CD4-positive, alpha-beta T cell treated with Interleukin-1 beta for 1 hour (primary cell): ENCODE measurements at places on chromosomes 2 and 18.

- DNase-seq = no peak
These were observed 101.3 kb downstream of the CELF4 start for GRCh38 chr18:37464257-37464656.

- DNase-seq = no peak
These were observed 43.0 kb upstream of the BCL11A start for GRCh38 chr2:60596411-60596810.

- DNase-seq = no peak
These were observed 3.4 kb upstream of the STAMBP start for GRCh38 chr2:73825408-73825807.

DNA sequence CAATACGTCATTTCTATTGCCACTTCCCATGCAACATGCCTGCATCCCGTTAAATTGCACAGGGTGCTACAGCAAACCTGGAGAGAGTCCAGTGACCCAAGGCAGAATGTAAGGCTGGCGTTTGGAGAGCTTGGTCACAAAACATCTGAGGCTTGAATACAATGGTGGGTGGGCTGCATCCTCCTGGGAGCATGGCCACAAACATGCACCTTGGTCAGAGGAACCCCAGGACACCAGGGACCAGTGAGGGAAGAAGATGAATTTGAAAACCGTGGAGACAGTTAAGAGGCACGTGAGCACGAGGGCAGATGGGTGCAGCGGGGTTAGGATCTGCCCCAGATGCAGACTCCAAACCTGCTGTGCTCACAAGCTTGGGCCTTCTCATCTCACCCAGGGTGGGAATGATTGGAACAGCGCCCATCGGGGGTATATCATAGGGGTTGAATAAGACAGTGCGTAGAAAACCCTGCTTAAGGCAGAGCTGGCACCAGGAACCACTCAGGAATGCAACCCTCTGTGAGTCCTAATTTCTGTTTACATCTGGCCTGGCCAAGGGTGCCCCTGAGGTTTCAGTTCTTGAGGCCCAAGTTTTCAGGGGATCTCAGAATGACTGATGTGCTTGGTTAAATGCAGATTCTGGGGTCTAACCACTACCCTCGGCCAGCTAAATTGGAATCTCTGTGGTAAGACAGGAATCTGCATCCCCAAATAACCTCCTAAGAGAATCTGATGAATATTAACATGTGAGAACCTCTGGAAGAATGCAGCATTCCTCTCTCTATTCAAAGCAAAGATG lies 97.2 kb downstream of the ARL4C start:
- DNase-seq = no peak

GRCh38 chr2:19228181-19228593 lies 130.2 kb downstream of the OSR1 start:
- DNase-seq = no peak

DNA sequence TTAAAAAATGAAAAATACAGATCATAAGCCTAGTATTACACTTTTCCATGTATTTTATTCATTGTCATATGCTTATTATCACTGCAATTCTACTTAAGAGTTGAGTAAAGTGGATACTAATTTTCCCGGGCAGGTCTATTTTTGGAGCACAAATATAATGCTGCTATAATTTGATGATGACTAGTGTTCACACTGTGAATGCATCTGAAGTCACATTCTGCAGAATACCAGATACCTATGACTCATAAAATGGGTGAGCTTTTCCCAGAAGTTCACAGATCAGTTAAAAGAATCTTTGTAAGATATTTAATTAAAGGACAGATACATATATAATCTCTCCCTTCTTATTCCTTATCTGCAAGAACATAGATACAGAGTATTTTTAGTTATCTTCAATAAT lies 79.8 kb upstream of the MC4R start:
- no peak for DNase-seq

GRCh38 chr2:144248350-144249034 lies 271.4 kb downstream of the ZEB2 start:
- DNase-seq = no peak

DNA sequence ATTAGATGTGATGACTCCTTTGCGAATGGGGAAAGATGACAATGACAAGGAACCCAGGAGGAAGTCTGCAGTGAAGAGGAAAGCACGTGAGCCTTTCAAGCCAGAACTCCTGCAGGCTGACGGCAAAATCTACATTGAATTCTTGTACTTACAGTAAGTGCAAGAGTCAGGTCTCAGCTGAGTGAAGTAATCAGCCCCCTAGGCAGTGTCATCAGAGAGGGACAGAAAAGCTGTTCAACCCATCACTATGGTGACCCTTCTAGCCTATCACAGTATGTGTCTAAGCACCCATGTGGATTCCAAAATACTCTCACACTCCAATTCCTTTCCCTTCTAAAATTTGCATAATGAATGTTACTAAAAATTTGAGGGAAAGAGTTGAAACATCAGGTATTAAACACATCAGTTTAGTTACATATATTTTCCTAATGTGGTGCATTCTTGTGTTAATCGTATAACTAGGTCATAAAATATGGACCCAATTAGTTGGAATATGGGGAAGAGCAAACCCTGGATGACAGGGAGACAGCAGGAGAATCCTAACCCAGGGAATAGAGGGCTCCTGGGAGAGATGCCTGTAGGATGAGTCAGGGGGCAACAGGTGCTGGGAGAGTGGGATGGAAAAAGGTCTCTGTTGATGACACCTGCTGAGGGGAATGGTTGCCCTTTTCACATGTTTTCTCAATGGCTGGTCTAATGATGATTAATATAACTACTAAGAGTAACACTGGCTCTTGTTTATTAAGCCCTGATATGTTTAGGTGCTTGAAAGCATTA lies 39.5 kb downstream of the VWC2L start:
- no peak for DNase-seq

DNA sequence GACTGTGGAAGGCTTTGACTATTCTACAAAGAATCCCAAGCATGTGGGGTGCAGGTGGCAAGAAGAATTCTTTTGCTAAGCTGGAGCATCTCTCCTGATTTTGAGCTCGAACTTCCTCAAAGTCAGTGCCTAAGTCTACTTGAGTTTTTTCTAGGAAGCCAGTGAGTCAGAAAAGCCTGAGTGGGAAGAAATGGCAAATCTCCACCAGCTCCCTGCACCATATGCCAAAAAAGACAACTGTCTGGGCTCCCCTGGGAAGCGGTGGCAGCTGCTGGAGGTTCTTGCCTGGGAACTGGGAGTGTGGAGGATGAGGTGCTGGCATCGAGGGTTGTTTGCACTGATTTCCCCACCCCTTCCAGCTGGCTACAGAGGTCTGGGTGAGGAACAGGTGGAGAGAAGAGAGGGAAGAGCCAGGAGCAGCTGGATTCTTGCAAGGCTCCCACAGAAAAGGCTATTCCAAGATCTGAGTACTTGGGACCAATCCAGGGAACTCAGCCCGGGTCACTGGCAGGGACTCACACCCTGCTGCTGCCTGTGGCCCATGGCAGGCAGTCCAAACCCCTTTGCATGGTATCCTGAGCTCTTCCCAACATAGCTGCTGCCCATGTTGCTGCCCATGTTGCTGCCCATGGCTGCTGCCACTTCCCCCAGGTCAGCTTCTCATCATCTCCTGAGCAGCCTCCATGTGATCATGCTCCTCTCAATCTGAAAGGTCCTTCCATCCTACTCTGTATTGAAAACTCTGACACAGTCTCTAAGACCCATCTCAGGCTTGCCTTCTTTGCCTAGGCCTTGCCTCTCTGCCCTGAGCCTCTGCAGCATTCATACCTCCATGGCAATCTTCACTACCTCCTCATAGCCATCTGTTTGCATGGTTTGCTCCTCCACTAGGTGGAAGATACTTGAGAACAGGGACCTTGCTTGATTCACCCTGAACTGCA lies 128.3 kb upstream of the SPATS2L start:
- no peak for DNase-seq

DNA sequence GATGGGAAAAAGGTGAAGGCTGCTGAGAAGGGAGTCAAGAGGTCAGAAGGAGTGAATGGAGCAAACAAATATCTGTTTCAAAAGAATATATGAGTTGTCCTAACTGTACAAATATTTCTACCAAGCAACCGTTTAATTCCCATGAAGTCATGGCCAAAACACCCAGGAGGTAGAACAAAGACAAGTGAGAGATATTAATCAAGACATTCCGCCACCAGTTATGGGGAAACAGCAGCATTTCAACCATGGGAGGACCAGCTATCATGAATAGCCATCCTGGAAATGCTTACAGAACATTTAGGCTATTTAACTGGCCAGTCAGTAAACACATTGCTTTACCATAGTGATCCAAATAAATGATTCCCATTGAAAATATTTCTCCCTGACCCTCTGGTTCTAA lies 396.3 kb downstream of the IRS1 start:
- no peak for DNase-seq

GRCh38 chr2:42317486-42317885 lies 43.5 kb downstream of the COX7A2L start:
- no peak for DNase-seq

- peak; percentile 9 for DNase-seq
These were observed 5.5 kb downstream of the SALL3 start for GRCh38 chr18:78984941-78985784.

- no peak for DNase-seq
These were observed 5.4 kb upstream of the CHRNG start for GRCh38 chr2:232533944-232534710.

DNA sequence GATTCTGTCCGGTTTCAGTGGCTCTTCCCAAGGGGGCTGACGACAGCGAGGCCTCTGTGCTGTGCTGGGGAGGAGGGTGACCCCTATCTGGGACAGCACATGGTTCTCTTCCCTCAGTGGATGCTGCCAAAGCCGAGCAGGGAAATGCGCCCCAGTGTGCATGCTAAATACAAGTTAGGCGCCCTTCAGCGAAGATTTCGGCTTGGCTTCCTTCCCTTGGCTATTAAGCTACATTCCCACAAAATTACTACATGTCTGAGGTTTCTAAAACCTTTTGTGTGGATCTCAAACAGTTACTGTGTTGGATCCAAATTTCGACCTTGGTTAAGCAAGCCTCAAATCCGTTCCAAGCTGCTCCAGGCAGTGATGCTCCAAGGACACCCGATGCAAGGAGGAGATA lies 440.3 kb downstream of the NRXN1 start:
- DNase-seq = no peak

DNA sequence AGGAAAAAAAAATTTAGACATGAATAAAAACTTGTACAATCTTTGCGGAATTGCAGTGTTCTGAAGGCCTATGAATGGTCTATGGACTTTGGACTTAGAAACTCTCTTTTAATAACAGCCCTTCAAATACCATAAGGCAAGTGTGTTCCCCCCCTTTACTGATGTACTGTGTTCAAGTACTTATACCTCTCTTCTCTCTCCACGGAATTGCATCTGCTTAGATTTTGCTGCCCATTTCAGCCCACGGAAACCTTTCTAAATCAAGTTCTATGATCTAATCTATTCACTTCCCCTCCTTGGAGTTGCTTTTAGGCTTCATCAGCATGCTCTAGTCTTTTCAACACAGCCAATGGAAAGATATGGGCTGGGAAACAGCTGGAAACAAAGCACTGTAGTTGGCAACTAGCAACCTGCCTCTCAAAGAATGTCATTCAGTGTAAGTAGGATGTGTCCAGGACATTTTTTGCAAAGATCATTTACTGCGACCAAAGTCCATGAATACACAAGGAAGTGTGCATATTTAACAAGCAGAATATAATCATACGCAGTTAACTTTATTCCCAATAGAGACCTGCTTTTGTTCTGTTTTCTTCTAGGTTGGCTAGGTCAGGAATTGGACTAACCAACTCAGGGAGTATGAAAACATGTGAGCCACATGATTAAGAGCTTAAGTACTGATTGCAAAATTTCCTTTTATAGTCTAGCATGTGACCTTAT lies 58.0 kb downstream of the SLC40A1 start:
- no peak for DNase-seq

DNA sequence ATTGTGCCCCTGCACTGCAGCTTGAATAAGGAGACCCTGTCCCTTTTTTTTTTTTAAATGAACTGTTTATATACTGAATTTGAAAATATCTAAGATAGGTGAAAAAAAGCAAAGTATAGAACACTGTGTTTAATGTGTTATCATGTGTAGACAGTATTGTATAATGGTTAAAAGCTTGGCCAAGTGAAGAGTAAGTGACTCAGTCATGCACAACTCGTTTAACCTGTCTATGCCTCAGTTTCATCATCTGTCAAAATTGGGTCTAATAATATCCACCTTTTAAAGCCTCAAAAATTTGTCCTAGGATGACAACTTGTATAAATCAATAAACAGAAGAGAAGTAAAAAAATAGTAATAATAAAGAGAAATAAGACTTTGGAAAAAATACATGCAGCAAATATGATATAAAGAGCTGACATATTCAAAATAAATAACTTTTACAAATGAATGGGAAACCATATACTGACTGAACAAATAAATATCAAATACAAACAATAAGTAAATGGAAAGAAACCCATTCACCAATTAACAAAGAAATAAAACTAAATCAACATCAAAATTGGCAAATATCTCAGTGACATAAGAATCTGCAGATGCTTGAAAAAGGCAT lies 113.7 kb downstream of the C2orf74 start:
- DNase-seq = no peak

GRCh38 chr18:76679945-76680344 lies 142.4 kb upstream of the ZNF236 start:
- no peak for DNase-seq

GRCh38 chr2:128309280-128310093 lies 9.2 kb downstream of the HS6ST1 start:
- no peak for DNase-seq

- DNase-seq = no peak
These were observed 3.2 kb downstream of the MTHFD2 start for GRCh38 chr2:74201596-74201995.

DNA sequence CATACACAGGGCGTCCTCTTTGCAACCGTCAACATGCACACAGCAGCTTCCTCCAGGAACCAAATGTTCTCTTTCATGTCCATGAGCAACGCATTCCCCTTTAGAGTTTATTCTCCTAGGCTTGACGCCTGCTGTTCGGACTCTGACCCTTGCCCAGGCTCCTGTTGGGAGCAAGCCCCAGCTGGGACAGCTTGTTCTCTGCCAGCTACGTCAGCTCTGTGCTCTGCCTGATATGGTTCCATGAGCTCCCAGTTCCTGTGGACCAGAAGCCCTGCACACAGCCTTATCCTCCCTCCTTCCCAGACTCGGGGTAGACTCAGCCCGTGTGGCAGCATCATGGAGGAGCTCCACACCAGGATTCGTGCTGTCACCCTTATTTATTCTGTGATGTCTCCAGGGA lies 253.1 kb upstream of the PXDN start:
- DNase-seq = no peak
